Activated CD4-positive, alpha-beta T cell treated with anti-CD3 and anti-CD28 coated beads, Interleukin-2, amount 10 ng/mL, durations not matched to agents 7 days and 5 days (primary cell): ENCODE measurements at places on chromosomes 1 and 21. TPM values are rescaled to one million over a fixed set of nuclear protein-coding genes. Genes with fewer than 3 reads are reported as not detected.
A peak's percentile ranks its signal among the peaks of the same experiment; 100 is the strongest.

GRCh38 chr1:200556002-200556401, 64.5 kb downstream of the KIF14 start:
- DNase-seq: no peak

- DNase-seq: peak; percentile 29
Measured at GRCh38 chr1:171251042-171251951, 3.0 kb downstream of the FMO1 start.

The DAB1 gene
- total RNA-seq: 1.2 TPM

- no peak for DNase-seq
Measured at GRCh38 chr21:22925032-22925431, 1926.8 kb downstream of the NCAM2 start.

The S100A8 gene
- not detected for total RNA-seq

- DNase-seq: no peak
Measured at GRCh38 chr1:18139198-18139981, 31.8 kb downstream of the IGSF21 start.

DNA sequence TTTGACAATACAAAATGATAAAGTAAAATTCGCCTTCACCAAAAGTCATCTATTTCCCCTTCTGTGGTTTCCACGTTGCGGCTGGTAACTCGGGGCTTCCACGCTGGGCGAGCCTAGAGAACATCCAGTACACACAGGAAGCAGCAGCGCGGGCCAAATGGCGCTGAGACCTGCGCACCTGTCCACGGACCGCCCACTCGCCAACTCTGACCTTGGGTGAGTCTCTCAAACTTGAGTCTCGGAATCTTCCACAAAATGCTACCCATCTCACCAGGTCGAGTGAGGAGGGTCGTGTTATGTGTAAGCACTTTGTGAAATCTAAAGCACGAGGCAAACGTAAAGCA, 820 bp upstream of the TTF2 start:
- peak; percentile 81 for DNase-seq

DNA sequence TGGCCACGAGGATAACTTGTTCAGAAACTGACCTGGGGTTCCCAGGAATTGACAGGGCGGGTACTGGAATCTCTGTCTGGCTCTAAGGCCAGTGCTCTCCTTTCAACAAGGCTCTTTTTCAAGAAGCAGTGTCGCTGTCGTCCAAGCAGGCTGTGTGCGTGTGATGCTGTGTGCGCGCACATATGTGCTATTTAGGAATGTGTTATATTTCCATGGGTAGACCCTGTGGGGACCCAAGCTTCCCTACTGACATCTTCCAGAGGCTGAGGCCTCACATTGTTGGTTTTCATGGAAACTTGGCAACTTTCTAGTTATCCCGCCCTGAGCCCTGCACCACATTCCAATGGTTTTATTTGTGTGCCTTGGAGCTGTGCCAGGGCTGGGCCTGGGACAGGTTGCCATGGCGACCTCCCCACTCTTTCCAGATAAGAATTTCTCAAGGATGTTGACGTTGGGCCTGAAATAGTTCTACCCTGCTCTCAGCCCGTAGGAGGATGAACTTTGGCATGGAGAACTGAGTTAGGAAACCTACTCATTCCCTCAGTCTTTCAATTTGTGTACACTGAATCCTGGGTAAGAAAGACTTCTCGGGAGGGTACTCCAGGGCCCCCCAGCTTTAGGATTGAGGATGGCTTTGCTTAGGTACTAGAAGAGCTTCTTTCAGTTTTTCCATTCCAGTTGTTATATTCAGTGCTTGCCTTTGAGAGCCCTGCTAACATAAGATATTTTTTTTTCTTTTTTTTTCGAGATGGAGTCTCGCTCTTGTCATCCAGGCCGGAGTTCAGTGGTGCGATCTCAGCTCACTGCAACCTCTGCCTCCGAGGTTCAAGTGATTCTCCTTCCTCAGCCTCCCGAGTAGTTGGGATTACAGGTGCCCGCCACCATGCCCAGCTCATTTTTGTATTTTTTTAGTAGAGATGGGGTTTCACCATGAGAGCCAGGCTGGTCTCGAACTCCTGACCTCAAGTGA, 38.8 kb upstream of the SRSF10 start:
- no peak for DNase-seq

The F5 gene
- 12.2 TPM for total RNA-seq

- DNase-seq: no peak
Measured at GRCh38 chr21:8993284-8993942, 1528.0 kb upstream of the TPTE start.

The CAPN9 gene
- total RNA-seq: not detected

The HSD3B1 gene
- not detected for total RNA-seq

GRCh38 chr1:88876573-88877365, 14.6 kb downstream of the GTF2B start:
- DNase-seq: no peak
